DMS79 treated with DMSO at 0.1 percent for 48 hours (cell line): ENCODE measurements at places on chromosomes 11 and 22.

- no peak for DNase-seq
Measured at GRCh38 chr11:8841899-8842298, 69.1 kb upstream of the AKIP1 start.

- DNase-seq: no peak
Measured at GRCh38 chr22:33382436-33382835, 324.3 kb upstream of the SYN3 start.

DNA sequence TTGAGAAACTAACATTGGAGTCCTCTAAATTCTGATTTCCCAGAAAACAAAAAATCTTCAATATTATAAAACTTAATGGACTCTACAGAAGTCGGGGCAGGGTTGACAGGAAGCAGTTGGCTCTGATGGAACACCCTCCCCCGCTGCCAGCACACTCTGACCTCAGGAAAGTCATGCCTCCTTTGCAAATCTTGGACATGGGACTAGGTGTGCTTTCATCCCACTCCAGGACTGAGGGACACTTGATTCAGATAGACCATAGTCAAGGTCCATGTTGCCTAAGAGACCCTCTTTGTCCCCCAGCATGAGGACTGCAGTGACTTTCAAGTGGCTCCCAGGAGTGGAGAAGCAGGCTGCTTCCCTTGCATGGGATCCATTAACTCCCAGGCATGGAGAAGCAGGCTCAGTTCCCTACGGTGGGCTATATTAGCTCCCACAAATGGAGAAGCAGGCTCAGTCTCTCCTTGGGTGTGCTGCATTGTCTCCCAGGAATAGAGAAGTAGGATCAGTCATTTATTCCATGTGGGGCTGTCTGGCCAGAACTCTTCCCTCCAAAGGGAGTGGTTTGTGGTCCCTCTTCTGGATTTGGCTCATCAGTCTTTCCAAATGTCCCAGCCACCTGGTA is 38.3 kb downstream of the C22orf31 start:
- no peak for DNase-seq

- DNase-seq: no peak
Measured at GRCh38 chr11:90840071-90840470, 617.2 kb upstream of the CHORDC1 start.

GRCh38 chr11:31620434-31620833 is 110.9 kb downstream of the ELP4 start:
- no peak for DNase-seq

- no peak for DNase-seq
Measured at GRCh38 chr11:78841456-78842060, 266.9 kb upstream of the NARS2 start.

- DNase-seq: no peak
Measured at GRCh38 chr11:103948187-103948763, 88.2 kb upstream of the DDI1 start.

- DNase-seq: no peak
Measured at GRCh38 chr11:3123761-3124733, 41.1 kb downstream of the OSBPL5 start.

DNA sequence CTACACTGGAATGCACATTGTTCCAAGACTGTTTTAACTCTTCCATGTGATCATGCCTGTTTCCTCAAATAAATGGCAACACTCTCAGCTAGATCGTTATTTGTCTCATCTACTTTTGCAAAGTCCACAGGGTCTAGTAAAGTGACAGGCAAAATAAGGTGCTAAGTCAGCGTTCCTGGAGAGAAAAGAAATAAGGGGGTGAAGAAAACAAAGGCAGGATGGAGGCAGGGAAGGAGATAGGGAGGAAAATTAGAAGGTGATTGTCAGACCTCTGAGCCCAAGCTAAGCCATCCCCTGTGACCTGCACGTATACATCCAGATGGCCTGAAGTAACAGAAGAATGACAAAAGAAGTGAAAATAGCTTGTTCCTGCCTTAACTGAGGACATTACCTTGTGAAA is 132.1 kb downstream of the RAB38 start:
- DNase-seq: no peak
